NCI-H1092 (cell line): ENCODE measurements at places on chromosomes 4 and X.

DNA sequence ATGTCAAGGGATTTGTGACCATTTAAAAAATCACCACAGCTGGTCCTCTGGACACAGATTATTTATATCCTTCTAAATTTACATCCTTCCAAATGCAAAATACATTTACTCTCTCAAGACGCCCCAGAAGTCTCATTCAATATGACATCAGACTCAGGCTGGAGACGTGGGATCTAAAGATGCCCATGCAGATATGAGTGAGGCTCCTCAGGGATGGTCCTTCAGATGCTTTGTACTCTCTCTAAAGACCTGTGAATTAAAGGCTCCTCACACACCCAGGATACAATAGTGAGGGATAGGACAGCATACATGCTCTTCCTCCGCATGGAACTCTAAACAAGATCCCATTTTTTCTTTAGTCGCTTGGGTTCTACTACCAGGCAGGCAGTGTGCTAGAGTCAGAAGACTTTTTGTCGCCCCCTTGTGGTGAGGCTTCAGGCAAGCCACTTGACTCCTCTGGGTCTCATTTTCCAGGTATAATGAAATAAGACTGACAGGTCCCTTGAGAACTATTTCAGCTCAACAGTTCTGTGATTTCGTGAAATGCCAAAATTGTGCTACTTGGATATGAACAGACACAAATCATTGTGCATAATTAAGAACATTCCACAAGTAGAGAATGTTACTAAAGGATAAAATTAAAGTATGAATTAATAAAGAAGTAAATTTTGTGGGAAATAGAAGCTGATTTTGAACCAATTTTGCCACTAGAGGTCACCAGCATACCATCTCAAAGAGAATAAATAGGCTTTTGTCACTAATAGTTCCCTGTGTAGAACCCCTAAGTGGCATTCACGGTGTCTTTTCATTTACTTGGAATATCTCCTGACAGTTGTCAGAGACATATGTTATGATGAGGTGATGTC lies 13.7 kb upstream of the SCOC start:
- DNase-seq, result peak; percentile 89

DNA sequence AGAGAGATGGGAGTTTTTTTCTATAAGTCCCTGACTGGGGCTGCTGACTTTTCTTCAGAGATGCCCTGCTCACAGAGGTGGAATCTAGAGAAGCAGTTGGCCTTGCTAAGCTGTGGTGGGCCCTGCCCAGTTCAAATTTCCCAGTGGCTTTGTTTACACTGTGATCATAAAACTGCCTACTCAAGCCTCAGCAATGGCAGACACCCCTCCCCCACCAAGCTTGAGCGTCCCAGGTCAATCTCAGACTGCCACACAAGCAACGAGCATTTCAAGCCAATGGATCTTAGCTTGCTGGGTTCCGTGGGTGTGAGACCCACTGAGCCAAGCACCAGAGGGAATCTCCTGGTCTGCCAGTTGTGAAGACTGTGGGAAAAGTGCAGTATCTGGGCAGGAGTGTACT lies 199.8 kb upstream of the WDFY3 start:
- no peak for DNase-seq

GRCh38 chrX:39661116-39661907 lies 436.4 kb downstream of the BCOR start:
- no peak for DNase-seq

GRCh38 chr4:126800575-126801141 lies 832.1 kb upstream of the INTU start:
- no peak for DNase-seq

DNA sequence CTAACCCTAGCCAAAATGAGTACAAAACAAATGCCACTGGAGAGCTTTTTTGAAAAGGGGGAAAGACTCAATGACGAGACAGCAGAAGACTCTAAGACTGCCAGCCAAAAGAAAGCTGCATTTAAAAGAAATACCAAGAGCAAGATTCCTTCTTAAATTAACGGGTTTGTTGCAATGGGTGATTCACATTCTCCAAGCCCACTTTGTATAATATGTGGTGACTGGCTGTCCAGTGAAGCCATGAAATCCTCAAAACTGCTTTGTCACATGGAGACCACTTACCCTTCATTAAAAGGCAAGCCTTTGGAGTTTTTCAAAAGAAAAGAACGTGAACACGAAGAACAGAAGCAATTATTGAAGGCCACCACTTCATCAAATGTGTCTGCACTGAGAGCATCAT lies 68.2 kb downstream of the MRPL1 start:
- no peak for DNase-seq

DNA sequence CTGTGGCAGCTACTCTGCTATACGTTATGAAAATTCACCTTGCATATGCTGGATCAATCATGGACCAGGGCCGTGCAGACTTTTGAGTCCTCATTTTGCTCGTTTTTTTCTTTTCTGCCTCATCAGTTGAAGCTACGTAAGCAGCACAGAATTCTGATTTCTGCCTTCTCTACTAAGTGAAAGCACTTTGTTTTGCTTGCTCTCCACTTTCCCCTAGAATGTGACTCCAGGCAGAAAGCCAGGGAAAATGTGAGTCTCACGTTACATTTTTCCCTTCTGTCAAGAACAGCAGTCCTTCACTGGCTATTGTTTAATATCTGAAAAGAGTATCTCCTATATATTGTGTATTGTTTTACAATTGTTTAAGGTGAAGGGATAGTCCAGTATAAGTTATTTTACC lies 1840.1 kb downstream of the PCDH7 start:
- peak; percentile 48 for DNase-seq

- no peak for DNase-seq
Measured at GRCh38 chrX:16472345-16472744, 177.6 kb upstream of the S100G start.

DNA sequence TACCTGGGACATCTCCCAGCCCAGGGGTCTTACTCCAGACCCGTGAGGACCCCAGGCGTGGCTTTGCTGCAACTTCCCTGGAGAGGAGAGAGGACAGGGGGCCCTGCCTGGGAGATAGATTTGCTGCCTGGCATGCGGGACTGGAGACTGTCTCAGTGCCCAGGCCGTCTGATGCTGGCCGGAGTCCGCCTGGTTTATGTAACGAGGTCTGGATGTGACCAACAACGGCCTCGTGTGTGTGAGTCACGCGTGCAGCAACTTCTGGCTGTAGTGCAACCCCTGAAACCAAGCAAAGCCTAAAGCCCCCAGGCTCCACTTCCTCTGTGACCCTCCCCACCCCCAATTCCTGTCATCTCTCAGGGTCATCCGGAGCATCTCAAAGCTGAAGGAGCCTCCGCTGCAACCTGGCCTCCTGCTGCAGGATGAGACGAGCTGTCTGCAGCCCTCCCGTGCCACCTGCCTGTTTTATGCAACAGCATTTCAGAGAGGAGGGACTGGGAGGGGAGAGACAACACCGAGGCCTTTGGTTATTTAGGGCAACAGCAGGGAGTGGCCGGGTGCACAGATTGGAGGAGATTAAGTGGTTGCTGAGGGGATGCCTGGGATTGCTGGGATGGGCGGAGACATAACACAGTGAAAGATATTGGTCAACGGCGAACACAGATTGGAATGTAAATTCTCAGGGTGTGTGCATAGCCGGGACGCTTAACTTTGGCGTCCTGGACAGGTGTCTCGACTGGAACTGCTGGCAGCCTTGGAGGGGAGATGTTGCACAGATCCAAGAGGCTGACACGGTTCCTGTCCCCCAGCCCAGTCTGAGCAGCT lies 16.0 kb downstream of the XG start:
- no peak for DNase-seq

GRCh38 chrX:25158635-25159034 lies 142.9 kb upstream of the ARX start:
- DNase-seq, result no peak

- peak; percentile 81 for DNase-seq
Measured at GRCh38 chr4:185787926-185788679, 23.9 kb downstream of the SORBS2 start.

DNA sequence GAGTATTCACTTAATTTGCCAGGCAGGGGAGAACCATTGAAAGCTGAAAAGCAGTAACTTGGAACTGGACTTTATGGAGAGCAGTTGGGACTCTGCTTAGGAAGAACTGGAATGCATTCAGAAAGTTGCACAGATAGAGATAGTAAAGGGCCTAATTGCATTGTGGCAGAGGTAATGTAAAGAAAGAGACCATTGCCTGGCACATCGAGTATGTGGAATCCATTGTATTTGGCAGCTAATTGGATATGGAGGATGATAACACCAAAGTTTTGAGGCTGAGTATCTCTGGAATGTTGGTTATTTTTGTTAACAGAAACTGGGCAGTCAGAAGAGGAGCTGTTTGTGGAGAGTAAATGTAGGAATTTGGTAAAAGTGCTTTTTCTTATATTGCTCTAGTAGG lies 169.9 kb downstream of the BMPR1B start:
- no peak for DNase-seq

GRCh38 chr4:2843263-2843940 lies at the start of gene ADD1:
ADD1 (plus strand) TSS chr4:2843844; CDS start chr4:2875916, 32,072 bp downstream.
- DNase-seq, result peak; percentile 87

DNA sequence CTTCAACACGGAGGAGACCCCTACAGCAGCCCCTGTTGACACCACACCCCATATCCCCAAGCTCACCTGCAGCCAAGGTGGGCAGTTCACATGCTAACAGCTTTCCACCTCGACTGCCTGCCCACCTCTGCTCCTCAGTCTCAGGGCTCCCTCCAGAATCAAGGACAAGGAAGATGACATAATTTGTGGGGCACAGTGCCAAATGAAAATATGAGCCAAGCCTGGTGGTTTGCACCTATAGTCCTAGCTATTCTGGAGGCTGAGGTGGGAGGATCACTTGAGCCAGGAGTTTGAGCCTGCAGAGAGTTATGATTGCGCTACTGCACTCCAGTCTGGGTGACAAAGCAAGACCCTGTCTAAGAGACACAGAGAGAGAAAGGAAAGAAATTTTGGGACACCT lies 516.3 kb downstream of the BCOR start:
- no peak for DNase-seq

- no peak for DNase-seq
Measured at GRCh38 chr4:74527049-74527448, 82.1 kb downstream of the AREG start.

GRCh38 chr4:68183417-68183816 lies 53.7 kb upstream of the TMPRSS11F start:
- DNase-seq, result no peak

- DNase-seq, result no peak
Measured at GRCh38 chr4:155690044-155690837, 23.6 kb downstream of the GUCY1A1 start.

GRCh38 chrX:14873676-14874049 lies 442 bp downstream of the MOSPD2 start:
- DNase-seq, result no peak

GRCh38 chrX:71534773-71535544 lies 2.1 kb downstream of the OGT start:
- DNase-seq, result no peak

- no peak for DNase-seq
Measured at GRCh38 chr4:122705009-122705408, 27.5 kb upstream of the BBS12 start.

GRCh38 chr4:140309124-140309870 lies 64.1 kb upstream of the SCOC start:
- DNase-seq, result no peak

- DNase-seq, result no peak
Measured at GRCh38 chr4:171857302-171858012, 44.3 kb downstream of the GALNTL6 start.

GRCh38 chr4:80058740-80059139 lies 14.3 kb downstream of the ANTXR2 start:
- DNase-seq, result no peak

DNA sequence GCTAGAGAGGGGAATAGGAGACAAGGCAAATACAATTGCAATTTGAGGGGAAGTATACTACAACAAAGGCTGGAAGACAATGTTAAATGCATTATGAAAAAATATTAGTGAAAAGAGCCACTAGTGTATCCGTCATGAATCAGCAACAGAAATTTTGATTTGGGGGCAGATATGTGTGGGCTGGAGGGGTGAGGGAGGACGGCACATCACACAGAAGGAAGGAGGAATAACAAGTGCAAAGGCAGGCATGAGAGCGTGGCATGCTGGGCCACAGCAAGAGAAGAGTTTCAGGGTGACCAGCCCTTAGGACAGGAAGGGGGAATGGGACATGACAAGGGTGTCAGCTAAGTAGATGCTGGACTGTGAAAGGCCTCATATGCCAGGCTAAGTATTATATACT lies 63.7 kb upstream of the NAP1L5 start:
- DNase-seq, result no peak

DNA sequence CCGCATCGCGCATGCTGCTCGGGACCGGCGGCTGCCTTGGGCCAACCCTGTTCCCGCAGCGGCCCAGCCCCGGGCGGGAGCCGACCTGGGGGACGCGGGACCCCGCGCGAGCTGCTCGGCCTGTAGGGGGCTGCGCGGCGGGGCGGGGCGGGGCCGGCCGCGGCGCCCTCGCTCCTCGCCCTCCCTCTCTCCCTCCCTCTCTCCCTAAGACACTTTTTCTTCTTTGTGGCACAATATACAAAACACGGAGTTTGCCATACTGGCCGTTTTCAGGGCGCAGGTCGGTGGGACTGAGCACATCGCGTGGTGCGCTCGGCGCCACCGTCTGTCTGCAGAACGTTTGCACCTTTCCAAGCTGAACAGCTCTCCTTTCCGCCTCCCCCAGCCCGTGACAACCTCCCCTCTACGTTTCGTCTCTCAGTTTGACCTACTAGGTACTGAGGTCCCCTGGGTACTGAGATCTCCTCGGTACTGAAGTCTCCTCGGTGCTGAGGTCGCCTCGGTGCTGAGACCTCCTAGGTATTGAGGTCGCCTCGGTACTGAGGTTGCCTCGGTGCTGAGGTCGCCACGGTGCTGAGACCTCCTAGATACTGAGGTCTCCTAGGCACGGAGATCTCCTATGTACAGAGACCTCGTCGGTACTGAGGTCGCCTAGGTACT lies 261.1 kb upstream of the PLCXD1 start:
- no peak for DNase-seq

- no peak for DNase-seq
Measured at GRCh38 chr4:188372829-188373228, 233.6 kb downstream of the TRIML1 start.

DNA sequence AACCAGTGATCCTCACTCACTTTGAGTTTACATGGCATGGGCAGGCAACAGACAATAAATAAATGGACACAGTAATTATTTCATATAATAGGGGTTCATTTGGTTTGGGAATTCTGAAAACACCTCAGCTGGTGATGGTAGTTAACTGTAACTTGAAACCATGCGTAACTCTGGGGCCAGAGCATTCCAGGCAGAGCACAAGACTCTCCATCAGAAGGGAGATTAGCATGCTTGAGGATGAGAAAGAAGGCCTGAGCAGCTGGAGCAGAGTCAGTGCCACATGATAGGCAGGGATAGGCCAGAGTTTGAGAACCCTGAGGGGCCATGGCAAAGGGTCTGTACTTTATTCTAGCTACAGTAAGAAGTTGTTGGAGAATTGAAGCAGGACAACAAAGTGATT lies 56.3 kb upstream of the CXCL8 start:
- no peak for DNase-seq

- no peak for DNase-seq
Measured at GRCh38 chr4:102213031-102213430, 132.3 kb downstream of the SLC39A8 start.

- DNase-seq, result no peak
Measured at GRCh38 chr4:99647071-99647470, 10.6 kb downstream of the C4orf54 start.
